Stimulated activated CD8-positive, alpha-beta memory T cell treated with anti-CD3 and anti-CD28 coated beads, Interleukin-7, amount 100 ng/mL, for 1 hour (primary cell): ENCODE measurements at places on chromosomes 12 and 14.

DNA sequence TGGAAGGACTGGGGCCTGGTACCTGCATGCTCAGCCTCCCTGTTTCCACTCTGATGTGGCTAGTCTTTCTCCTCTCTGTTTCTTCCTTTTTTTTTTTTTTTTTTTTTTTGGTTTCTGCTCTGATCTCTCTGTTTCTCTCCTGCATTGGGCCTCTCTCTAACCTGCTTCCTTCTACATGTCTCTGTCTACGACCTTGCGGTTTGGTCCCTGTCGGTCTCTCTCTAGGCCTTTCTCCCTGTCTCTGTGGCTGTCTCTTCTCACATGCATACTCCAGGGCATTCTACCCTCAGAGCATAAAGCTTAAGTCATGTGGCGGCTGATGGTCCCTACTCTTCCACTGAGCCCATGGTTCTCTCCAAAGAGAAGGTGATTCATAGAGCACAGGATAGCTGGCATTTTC is 1096.6 kb downstream of the BCL11B start:
- DNase-seq = no peak

GRCh38 chr12:124722878-124723277 is 140.8 kb downstream of the SCARB1 start:
- DNase-seq = no peak

DNA sequence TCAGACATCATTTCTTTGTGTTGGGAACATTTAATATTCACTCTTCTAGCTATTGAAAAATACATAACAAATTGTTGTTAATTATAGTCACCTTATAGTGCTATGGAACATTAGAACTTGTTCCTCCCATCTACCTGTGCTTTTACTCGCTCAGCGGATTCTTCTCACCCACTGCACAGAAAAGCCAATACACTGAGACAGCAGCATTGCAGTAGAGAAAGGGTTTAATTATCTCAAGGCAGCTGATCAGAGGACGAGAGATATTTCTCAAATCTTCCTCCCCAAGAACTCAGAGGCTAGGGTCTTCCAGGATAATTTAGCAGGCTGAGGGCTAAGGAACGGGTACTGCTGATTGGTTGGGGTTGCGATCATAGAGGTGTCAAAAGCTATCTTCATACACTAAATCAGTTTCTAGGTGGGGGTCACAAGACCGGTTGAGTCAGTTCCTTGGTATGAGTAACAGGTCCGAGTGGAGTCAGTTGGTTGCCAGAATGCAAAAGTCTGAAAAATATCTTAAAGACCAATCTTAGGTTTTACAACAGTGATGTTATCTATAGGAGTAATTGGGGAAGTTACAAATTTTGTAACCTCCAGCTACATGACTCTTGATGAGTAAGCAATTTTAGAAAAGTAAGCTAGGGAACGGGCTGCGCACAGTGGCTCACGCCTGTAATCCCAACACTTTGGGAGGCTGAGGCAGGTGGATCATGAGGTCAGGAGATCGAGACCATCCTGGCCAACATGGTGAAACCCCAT is 173.1 kb downstream of the FBXL14 start:
- no peak for DNase-seq

DNA sequence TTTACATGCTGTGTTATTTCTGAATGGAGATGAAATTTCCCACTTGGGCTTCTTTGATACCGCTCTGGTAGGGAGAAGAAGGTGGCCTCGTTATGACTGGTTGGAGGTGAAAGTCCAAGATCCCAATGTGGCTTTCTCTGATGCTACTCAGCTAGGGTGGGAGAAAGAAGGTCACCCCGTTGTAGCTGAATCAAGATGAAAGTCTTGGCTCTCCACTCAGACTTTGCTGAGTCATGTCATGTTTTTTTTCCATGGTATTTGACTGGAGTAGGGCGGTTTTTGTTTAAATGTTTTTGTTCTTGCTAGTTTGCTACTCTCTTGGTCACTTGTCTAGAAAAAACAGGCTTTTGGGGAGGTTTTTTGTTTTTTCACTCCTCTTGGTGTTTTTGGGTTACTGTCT is 2.4 kb upstream of the PDE6H start:
- no peak for DNase-seq

- DNase-seq = no peak
These were observed 27.8 kb upstream of the SLC38A2 start for GRCh38 chr12:46400406-46400805.

DNA sequence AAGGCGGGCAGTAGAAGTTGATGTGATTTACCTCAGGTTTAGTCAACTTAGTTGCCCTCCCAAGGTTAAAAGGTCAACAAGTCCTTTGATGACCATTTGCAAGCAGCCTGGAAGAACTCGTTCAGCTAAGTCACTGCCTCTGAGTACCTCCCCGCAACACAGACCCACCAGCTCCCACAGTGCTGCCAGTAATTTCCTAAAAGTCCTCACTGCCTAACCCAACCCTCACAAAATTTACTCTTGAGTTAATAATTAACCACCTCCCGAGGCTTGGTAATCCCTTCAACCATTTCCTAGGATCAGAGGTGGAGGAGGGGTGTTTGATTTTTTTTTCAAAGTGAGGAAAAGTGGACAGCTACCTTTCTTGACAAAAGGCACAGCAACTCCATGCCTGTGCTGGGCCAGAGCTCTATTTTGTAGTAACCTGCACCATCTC is 55.8 kb downstream of the MAP3K9 start:
- DNase-seq = no peak

- DNase-seq = no peak
These were observed 18.1 kb upstream of the SMOC1 start for GRCh38 chr14:69861025-69861569.

- no peak for DNase-seq
These were observed 8.6 kb downstream of the SPTLC2 start for GRCh38 chr14:77607741-77608302.
